ENCODE measurements at places on chromosomes 5 and 9. TPM values are rescaled to one million over a fixed set of nuclear protein-coding genes. Genes with fewer than 3 reads are reported as not detected.

Gene GAS1
- total RNA-seq = 24.6 TPM

Gene GTF2H2
- total RNA-seq = 42.0 TPM

Gene SLCO6A1
- total RNA-seq = 4.4 TPM

Gene SHOC1
- total RNA-seq = not detected

DNA sequence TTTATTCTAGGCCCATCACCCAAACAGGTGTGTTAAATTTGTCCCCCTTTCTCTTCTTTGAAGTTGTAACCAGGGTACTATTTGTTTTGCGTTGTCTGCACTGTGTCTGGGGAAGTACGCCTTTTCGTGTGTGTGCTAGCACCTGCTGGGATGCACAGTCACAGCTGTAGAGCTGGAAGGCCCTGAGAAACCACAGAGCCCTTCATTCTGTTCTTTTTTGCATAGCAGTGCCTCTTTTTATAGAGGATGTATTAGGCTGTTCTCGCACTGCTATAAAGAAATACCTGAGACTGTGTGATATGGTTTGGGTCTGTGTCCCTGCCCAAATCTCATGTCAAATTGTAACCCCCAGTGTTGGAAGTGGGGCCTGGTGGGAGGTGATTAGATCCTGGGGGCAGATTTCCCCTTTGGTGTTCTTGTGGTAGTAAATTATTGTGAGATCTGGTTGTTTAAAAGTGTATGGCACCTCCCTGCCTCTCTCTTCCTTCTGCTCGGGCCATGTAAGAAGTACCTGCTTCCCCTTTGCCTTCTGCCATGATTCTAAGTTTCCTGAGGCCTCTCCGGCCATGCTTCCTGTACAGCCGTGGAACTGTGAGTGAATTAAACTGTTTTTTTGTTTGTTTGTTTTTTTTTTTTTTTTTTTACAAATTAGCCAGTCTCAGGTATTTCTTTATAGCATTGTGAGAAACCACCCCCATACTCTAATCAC lies 14.0 kb downstream of the SEC61B start:
- no peaks in the 10 kb centered on the region for H3K27me3 ChIP-seq
- no peak for DNase-seq
- no peak overlapping the region for H3K27ac ChIP-seq
